ENCODE measurements at places on chromosomes 3 and 15.

DNA sequence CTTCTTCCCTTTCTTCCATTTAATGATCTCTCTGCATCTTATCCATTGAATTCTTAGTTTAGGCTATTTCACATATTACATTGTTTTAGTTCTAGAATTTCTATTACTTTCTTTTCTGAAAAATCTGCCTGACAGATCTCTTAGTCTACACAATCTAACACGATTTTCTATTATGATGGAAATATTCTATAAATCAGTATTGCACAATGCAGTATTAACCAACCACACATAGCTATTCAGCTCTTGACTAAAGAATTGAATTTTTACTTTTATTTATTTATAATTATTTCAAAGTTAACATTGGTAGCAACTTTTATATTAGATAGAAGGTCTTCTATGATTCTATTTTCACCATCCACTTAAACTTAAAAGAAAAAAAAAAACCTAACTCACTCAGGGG is 36.2 kb upstream of the GOLGA8A start:
- no peak for DNase-seq

DNA sequence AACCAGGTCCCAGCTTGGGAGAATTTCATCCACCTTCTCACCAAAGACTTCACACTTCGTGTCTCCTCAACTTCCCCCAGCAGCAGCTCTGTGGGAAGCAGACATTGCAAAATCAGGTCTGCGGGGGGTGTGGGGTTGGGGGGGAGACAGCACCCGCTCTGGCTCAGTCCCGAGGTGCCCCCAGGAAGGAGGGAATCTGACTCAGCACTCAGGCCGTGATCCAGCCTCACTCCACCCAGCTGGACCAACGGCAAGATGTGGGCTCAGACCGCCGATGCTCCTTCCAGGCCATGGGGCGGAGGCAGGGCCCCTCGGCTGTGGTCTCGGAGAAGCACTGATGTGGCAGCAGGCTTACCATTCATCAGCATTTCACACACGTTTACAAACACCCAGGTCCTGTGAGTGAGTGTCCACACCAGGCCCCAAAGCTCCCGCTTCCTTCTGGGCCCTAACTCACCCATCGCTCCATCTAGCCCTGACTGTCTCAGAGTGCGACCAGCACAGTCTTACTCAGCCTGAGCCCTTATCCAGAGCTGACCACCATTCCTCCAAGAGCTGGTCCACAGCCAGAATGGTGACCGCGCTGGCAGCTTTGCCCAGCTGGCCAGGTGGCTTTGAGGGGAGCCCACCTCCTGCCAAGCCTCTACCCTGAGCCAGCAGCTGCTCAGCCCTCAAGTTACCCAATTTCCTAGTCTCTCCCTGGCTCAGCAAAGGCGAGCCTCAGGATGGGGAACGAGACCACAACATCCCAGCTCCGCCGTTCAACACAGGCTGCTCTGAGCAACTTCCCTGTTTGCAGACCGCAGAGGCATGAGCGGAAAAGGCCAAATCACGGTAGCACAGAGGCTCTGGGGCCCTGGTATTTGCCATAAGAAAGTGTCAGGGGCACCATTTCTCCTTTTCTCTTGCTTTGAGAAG is 3.3 kb downstream of the STAB1 start:
- DNase-seq: peak; percentile 25

DNA sequence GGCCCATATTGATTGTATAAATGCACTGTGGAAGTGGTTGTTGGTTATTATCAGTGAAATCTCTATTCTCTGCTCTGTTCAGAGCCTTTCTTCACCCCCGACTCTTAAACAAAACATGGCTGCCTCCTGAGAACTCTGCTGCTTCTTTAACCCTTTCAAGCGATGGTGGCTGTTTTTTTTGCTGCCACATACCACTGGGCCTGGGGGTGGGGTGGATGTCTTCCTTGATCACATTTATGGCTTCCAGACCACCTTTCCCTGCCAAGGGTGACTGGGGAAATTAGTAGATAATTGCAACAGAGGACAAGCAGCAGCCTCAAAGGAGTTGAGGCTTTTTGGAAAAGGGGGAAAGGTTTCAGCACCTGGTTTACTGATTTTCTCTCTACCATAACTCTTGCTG is 32.8 kb downstream of the YEATS2 start:
- DNase-seq: no peak

- no peak for DNase-seq
Observed at GRCh38 chr3:78112291-78113010, 1072.6 kb downstream of the ROBO2 start.

GRCh38 chr3:42149975-42150374 is 58.8 kb downstream of the TRAK1 start:
- no peak for DNase-seq

GRCh38 chr3:152976239-152976638 is 141.3 kb downstream of the P2RY1 start:
- DNase-seq: no peak

DNA sequence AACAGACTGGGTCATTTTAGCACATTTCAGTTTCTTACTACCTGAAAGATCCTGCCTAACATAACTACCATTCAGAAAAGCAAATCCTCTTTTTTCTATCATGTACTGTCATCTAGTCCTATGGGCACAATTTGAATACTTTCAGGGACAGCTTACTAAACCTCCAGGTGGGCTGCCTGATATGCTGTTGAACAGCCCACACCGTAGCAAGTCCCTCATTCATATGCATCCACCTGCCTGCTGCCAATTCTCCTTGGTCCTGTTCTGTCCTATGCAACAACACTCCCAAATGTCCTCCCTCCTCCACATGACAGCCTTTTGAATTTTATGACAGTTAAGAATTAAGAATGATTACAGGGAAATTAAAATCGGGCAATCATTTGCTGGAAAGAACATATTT is 137.9 kb downstream of the KCNAB1 start:
- no peak for DNase-seq

DNA sequence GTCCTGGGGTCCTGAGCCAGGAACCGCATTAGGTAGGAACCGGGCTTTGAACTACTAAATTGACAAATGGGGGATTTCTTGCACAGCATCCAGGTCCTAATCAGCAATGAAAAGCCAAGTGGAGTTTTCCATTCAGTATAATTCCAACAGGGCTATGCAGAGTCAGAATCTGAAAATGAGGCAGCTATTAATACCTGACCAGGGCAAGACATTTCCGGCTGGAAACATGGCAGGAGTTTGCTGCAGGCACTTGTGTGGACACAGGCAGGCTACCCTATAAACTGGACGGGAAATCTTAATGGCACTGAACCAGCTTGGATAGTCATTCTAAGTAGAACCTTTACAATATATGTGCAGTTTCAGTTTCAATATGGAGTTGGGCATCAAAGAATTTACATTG is 553.1 kb downstream of the FGF12 start:
- DNase-seq: no peak

DNA sequence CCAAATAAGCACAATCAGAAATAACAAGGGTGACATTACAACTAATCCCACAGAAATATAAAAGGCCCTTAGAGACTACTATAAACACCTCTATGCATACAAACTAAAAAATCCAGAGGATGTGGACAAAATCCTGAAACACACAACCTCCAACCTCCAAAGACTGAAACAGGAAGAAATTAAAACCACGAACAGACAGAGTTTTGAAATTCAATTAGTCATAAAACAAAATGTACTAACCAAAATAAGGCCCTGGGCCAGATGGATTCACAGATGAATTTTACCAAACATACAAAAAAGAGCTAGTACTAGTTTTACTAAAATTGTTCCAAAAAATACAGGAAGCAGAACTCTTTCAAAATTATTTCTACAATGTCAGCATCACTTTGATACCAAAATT is 1043.6 kb downstream of the DIPK2A start:
- DNase-seq: no peak
